ENCODE measurements at places on chromosomes 3 and 15.

DNA sequence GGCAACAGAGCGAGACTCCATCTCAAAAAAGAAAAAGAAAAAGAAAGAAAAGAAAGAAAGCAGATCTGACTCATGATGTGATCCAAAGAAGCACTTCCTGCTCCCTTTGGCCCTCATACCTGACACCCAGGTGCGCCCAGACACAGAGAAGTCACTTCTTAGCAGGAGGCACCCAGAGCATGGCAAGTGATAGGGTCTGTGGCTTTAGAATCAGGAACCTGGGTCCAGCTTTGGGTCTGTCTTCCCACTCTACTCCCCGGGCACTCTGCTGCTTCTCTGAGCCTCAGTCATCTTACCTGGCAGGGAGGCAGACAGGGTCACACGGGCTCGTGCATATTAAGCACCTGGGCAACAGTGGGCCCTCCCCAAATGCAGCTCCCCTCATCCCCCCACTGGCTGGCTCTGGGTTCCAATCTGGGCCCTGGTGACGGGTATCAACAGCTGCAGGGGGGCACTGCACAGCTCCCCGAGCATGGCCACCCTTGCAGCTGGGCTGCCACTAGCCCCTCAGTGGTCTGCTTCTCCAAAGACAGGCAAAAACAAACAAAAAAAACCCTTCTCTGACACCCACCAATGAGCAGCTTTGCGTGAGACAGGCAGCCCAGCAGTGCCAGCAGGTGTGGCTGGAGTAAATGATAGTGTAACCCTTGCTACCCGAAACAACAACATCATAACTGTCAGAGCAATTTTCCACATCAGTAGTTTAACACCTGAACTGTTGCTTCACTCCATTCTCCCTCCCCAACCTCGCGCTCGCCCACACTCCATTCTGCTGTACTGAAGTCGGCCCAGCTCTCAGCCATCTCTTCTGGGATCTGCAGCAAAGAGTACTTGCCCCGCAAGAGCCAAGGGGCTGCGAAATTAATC, 99.8 kb downstream of the MEGF11 start:
- no peak for DNase-seq

- no peak for DNase-seq
Observed at GRCh38 chr3:193140381-193140780, 100.6 kb upstream of the PLAAT1 start.

DNA sequence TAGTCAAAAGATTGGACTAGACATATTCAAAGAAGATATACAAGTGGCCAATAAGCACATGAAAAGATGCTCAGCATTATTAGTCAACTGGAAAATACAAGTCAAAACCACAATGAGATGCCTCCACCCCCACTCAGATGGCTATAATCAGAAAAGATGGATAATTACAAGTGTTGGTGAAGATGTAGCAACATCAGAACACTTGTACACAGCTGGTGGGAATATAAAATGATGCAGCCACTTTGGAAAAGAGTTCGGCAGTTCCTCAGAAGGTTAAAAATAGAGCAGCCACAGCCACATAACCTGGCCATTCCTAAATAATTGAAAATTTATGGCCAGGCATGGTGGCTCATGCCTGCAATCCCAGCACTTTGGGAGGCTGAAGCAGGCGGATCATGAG, 38.4 kb downstream of the HEG1 start:
- no peak for DNase-seq

GRCh38 chr3:117252208-117252607, 542.6 kb downstream of the TUSC7 start:
- no peak for DNase-seq

- DNase-seq, result no peak
Observed at GRCh38 chr15:82014989-82015388, 30.8 kb downstream of the MEX3B start.

GRCh38 chr3:105513886-105514285, 147.2 kb downstream of the ALCAM start:
- no peak for DNase-seq

GRCh38 chr15:27328608-27329007, 357.6 kb downstream of the GABRG3 start:
- no peak for DNase-seq

GRCh38 chr15:58957101-58957973, 23.9 kb upstream of the SLTM start:
- no peak for DNase-seq

- no peak for DNase-seq
Observed at GRCh38 chr3:634511-634910, 437.9 kb downstream of the CHL1 start.

GRCh38 chr15:99931703-99932603, 198.7 kb upstream of the LYSMD4 start:
- DNase-seq, result no peak

DNA sequence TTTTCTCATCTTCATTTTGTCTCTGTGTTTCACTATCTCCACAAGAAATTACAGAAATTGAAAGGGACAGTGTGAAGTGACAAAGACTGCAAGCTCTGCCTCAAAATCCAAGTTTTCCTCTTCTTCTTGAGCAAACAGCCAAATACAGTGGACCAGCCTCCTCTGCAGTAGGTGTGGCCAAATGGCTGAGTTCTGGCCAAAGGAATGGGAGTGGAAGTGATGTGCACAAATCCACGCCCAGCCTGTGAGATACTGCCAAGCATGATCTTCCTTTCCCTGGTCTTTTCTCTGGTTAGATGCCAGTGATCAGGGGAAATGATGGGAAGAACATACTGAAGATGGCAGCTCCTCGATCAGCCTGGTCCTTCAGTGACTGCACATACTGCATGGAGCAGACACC, 111.0 kb upstream of the CPNE4 start:
- no peak for DNase-seq

DNA sequence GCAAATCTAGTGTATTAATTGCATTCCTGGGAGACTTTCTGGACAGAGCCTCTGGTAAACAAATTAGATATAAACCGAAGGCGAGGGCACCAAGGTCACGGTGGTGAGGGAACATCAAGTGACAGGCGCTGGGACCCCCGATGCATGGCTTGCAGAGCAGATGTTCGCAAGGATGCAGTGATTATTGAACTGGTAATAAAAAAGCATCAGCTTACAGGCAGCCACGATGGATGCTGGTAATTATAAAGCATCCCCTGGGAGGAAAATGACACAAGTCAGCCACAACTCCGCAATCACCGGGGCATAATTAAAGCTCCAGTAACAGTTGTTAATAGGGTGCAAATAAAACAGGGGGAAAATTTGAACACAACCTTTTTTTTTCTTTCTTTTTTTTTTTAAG, 231.1 kb upstream of the DPH6 start:
- DNase-seq, result no peak

GRCh38 chr3:178341636-178342035, 194.6 kb upstream of the KCNMB2 start:
- no peak for DNase-seq

- no peak for DNase-seq
Observed at GRCh38 chr15:39031596-39031995, 467.0 kb upstream of the RASGRP1 start.

DNA sequence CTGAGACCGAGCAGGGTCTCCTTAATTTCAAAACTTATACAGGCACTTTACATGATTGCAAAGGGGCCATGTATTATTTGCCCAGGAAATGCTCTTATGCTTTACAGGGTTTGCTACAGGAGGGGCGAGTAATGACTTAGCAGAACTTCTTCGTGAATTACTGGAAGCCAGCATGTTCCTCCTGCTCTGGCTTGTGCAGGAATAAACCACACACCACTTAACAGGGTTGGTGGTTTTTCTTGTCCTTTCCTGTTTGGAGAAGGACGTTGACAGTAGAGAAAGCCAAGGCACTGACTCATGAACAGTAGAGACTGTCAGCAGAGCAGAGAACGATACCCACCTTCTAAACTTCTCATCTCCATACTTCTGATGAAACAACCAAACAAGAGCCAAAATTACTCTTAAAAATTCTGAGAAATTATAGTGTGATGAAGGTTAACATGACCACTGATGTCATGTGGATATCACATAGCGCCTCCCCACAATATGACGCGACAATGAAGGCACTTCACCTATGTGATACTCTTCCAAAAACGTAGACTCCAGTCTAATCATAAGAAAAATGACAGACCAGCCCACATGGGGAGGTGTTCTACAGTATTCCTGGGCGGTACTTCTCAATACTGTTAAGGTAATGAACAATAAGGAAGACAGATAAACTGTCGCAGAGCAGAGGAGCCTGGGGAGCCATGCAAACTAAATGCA, 24.7 kb upstream of the MCTP2 start:
- no peak for DNase-seq

GRCh38 chr3:1962396-1963088, 136.1 kb upstream of the CNTN4 start:
- DNase-seq, result no peak

GRCh38 chr3:19012846-19013245, 135.5 kb upstream of the KCNH8 start:
- no peak for DNase-seq

Data from activated CD8-positive, alpha-beta memory T cell treated with anti-CD3 and anti-CD28 coated beads for 48 hours (primary cell).